ENCODE measurements at places on chromosomes 2 and 18.

- no peak for DNase-seq
Observed at GRCh38 chr2:88628571-88628939, 1.3 kb upstream of the EIF2AK3 start.

DNA sequence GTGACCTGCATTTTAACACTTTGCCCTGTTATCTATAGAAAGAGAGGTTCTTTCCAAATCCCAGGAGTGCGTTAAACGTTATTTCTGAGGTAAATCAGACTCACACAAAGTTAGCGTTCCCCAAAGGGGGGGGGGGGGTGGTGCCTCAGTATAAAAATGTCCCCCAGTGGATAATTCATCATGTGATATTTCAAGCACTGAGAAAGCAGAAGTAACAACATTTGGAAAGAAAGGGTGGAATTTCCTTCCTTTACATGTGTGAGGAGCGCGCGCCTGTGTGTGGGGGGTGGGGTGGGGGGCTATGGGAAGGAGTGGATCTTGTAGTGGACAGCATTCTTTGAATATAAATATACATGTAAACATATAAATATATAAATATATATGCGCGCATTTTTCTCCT is 630.9 kb downstream of the NYAP2 start:
- DNase-seq, result no peak

DNA sequence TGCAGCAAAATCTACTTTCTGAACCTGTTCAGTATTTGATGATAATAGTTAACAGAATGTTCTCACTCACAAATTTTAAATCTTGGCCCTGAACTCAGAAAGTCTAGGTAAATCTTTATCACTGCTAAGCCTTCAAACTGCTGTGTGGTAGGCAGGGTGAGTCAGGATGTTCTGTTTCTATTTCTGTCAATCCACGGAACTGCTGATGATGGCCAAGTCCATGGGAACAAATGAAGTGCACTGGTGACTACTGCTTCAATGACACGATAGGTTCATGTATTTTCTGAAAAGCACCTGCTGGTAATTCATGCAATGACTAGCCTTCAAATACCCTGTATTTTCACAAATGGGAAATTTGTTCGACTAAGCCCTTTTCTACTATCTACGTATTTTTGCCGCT is 14.2 kb downstream of the NIFK start:
- DNase-seq, result no peak

DNA sequence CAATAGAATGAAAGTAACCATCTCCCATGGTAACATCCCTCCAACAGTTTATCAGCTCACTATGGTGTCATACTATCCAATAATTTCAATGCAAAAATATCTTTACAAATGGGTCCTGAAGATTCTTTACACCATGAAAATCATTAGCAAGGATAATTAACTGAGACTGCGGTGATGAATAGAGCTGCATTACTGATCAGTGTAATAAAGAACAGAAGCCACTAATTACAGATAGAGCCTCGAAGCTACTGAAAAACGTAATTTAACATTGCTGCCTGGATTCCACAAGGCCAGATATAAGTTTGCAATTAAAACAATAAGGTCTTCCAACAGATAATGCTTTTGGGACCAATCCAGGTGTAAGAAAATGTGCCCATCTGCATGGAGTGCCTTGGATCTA is 1245.8 kb upstream of the SLC39A10 start:
- no peak for DNase-seq

DNA sequence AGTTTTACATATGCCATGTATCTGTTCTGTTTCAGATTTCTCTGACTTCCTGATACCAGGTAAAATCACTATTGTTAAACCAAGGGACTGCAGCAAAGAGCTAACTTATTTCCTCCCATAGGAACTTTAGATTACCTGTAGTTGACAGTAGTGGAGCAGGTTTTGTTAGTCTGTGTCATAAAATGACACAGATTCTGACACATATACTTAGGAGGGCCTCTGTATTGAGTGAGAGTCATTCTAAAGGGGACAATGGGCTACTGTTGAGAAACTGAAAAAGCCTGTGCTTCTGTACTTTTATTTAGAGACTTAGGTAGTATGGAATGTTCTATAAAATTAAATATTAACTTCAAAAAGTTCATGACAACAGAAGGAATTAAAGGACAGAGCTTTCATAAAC is 48.2 kb downstream of the KCMF1 start:
- DNase-seq, result no peak

All from stimulated activated CD4-positive, alpha-beta T cell treated with anti-CD3 and anti-CD28 coated beads, Interleukin-2, amount 100 ng/mL, for 24 hours (primary cell).